ENCODE measurements at places on chromosomes 3 and 15. TPM values are rescaled to one million over a fixed set of nuclear protein-coding genes. Genes with fewer than 3 reads are reported as not detected.

- H3K27ac ChIP-seq, result no peak overlapping the region
- no peaks in the 10 kb centered on the region for H3K4me1 ChIP-seq
- DNase-seq, result no peak
- H3K36me3 ChIP-seq, result peaks cover 35% of the 10 kb centered on the region
- no peaks in the 10 kb centered on the region for H3K27me3 ChIP-seq
These were observed 12.1 kb upstream of the VPS39 start for GRCh38 chr15:42220216-42220615.

DNA sequence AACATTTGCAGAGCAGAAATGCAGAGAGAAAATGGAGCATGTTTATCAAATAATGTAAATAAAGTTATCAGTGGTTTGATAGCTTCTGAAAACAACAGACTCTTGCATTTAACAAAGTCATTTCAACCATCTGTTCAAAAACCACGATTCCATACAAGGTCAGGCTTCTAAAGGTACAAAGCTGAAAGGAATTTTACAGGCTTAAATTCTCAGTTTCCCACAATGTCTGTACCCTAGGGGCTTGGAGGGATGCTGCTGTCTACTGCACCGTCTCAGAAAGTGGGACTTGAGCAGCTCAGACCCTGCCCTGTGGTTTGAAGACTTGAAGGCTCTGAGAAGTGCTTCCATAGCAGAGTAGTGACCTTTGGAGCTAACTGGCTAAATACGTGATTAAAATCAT, 30.4 kb upstream of the TM4SF1 start:
- H3K4me3 ChIP-seq, result no peak overlapping the region
- no peaks in the 10 kb centered on the region for H3K27me3 ChIP-seq
- no peaks in the 10 kb centered on the region for H3K4me1 ChIP-seq

DNA sequence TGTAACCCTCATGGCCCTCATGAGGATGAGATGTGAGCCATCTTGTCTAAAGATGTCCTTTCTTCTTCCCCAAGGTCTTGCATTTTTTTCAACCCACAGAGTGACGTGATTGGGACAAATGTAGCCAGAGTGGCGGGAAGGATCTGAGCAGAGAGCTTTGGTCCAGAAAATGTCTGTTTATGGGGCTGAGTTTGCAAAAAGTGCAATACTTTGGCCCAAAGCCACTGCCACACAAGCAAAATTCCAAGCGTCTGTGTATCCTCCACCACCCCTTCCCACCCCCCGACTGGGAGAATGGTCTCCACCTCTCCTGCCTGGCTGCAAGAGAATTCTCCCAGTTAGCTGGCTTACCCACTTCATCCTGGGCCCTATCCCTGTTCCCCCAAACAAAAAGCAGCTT, 246.9 kb upstream of the LRIG1 start:
- no peak for DNase-seq
- H3K36me3 ChIP-seq, result no peaks in the 10 kb centered on the region
- no peaks in the 10 kb centered on the region for H3K4me1 ChIP-seq
- no peak overlapping the region for H3K27ac ChIP-seq
- no peaks in the 10 kb centered on the region for H3K27me3 ChIP-seq
- no peak overlapping the region for H3K4me3 ChIP-seq

DNA sequence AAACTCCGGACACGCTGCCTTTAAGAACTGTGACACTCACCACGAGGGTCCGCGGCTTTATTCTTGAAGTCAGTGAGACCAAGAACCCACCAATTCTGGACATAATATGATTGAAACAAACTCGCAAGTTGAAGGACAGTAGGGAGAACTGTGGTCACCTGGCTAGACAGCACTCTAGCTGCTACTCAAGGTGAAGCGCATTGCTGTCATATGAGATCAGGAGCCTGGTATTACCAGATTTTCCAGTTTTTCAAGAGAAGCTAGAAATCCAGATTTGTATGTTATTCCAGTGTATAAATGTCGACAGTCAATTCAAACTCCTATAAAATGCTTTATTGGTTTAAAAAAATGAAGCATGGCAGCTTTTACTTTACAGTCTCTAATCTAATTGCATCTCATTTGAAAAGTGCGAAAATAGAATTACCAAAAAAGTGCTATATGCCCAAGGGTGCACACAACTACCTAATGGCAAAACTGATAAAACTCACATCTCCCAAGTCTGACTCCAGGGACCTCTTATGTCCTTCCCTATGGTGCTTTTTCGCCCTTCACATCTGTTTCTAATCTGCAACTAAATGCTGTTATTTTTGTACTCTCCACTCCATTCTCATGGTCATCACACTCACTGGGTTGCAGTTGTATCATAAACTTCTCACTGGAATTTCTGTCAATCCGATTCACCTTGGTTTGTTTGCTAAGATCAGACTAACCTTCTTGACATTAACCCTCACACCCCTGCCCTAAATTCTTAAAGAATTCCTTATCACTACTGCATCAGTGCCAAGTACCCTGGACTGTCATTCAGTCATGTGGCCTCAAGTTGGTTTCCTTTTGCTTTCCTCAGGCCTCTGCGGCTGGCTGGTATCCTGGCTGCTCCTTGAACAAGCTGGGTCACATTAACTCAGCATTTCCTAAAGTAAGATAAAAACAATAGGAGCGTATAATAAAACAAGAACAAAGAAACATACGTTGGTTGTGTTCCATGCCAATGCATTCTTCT, 31.5 kb upstream of the ARHGEF26 start:
- H3K4me1 ChIP-seq, result no peaks in the 10 kb centered on the region
- no peak overlapping the region for H3K27ac ChIP-seq
- H3K36me3 ChIP-seq, result no peaks in the 10 kb centered on the region
- no peak overlapping the region for H3K4me3 ChIP-seq
- DNase-seq, result no peak

DNA sequence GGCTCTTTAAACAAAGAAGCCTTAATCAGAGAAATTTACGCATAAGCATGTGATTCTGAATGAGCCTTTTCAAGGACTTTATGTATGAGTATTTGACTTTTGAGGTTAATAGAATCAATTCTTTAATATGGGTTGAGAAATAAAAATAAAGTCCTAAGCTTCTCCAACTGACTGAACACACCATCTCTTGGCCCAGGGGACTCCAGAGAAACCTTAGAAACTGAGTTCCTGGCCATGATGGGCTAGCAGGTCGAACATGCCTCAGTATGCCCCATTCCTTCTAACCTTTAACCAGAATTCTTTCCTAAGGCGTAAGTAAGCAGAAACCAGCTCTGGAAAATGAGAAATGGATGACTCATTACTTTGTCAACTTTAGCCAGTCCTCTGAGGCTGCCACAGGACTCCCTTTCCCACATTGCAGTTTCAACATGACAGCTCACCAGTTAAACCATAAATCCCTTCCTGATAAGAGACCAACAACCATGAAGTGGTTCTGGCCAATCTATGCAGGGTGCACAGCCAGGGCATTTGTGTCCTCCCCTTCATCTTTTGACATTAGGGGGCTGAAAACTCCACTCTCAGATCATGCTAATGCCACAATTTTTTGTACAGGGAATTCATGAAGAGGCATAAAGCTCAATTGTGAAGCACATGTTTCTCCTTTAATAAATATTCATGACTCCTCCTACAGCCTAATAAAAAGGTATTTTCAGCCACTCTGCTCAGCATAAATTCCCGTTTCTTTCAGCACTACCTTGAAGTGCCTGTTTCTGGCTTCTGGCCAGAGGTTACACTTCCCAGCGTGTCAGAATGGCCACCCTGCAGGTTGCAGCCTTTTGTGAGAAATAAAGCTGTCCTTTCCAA, 33.3 kb downstream of the TM4SF18 start:
- no peak overlapping the region for H3K4me3 ChIP-seq
- no peak for DNase-seq
- peaks cover 9% of the 10 kb centered on the region for H3K4me1 ChIP-seq
- H3K27ac ChIP-seq, result peak overlapping the region; percentile 81

- no peak overlapping the region for H3K4me3 ChIP-seq
- no peak for DNase-seq
- H3K4me1 ChIP-seq, result peaks cover 4% of the 10 kb centered on the region
- no peaks in the 10 kb centered on the region for H3K36me3 ChIP-seq
- no peak overlapping the region for H3K27ac ChIP-seq
These were observed 5.3 kb downstream of the LRRK1 start for GRCh38 chr15:100924436-100924835.

DNA sequence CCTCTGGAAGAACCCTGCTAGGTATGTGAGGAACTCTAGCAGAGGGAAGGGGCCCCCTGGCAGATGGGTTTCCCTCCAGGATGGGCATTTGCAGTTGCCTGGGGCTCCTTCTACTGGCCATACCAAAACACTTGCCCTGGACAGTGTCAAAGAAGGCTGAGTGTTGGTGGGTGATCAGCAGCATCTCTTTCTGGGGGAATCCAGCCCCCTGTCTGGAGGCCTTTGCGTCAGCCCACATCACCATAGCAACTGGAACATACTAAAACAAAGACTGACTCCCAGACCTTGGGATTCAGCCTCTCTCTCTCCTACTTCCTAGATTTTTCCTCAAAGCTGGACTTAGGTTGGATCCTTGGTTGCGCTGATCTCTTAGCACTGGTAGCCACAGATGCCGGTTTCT, 8.1 kb downstream of the CEMIP start:
- no peak overlapping the region for H3K27ac ChIP-seq
- no peaks in the 10 kb centered on the region for H3K4me1 ChIP-seq
- DNase-seq, result no peak
- H3K4me3 ChIP-seq, result no peak overlapping the region

- no peaks in the 10 kb centered on the region for H3K27me3 ChIP-seq
- H3K27ac ChIP-seq, result no peak overlapping the region
- H3K4me1 ChIP-seq, result no peaks in the 10 kb centered on the region
These were observed 15.2 kb downstream of the PLA2G4F start for GRCh38 chr15:42141246-42141645.

DNA sequence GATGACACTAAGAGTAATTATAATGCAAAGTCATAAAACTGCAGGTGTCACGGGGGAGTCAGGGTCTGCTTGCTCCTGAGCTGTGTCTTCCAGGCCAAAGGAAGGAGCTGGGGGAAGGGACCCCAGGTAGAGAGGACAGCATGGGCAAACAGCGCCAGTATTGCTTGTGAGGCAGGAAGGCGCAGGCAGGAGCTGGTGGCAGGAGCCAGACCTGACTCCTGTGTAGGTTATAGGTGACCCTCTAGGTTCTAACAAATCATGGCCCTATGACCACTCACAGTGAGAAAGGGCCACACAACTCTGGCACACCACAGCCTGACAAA, 1.9 kb downstream of the CISH start:
- no peaks in the 10 kb centered on the region for H3K27me3 ChIP-seq
- H3K4me3 ChIP-seq, result peak overlapping the region; percentile 61
- peak overlapping the region; percentile 98 for H3K27ac ChIP-seq
- no peak for DNase-seq
- no peaks in the 10 kb centered on the region for H3K36me3 ChIP-seq
- H3K4me1 ChIP-seq, result peaks cover 54% of the 10 kb centered on the region

The PRKCI gene
- 61.9 TPM for total RNA-seq

The MAP6D1 gene
- total RNA-seq, result 2.1 TPM

The FEM1B gene
- 60.0 TPM for total RNA-seq

The HCN4 gene
- total RNA-seq, result not detected
